ENCODE measurements at places on chromosomes 1 and 21.

DNA sequence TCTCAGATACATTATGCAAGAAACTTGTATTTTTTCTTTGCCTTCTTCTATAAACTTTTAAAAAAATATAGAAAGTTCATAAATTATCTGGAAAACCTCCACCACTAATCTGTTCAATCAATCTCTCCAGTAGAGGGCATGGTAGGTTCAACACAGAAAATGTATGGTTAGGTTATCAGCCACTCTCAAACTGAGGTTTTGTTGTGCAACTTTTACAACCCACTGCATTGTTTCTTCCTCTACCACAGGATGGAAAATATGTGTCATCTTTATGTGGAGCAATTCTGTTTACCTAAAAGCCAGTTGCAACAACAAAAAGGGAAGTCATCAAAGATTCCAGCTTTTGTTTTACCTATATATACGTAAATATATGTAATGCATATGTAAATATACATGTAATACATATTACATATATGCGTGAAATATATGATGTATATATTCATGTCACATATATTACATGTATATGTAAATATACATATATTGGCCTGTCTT, 3.0 kb upstream of the RGS2 start:
- no peak for DNase-seq

DNA sequence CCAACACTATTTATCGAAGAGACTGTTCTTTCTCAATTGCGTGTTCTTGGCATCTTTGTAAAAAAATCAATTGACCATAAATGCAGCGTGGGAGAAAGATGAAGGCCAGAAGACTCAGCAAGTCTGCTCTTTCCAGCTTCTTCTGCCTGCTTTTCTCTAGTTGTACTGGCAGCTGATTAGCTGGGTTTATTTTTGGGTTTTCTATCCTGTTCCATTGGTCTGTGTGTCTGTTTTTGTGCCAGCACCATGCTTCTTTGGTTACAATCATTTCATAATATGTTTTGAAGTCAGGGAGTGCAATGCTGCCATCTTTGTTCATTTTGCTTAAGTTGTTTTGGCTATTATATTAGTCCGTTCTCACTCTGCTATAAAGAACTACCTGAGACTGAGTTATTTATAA, 201.8 kb upstream of the B3GALT2 start:
- DNase-seq = no peak

DNA sequence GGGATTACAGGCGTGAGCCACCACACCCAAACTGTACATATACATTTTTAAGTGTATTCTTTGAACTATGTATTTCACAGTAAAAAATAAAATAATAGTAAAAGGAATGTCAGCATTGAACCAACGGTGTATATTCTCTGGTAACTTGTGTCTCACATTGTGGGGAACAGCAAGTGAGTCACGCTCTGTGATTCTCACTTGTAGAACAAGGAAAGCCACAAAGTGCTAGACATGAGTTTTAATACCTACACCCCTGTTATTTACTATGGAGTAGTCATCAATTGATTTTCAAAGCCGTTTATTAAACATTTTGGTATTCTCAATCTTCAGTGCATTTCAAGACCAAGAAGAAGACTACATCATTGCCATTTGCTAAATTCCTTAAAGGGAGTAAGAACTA, 197.2 kb downstream of the GPATCH2 start:
- no peak for DNase-seq

- no peak for DNase-seq
These were observed 95.1 kb upstream of the SLC45A1 start for GRCh38 chr1:8222789-8223188.

- DNase-seq = no peak
These were observed 8.7 kb upstream of the LRRC71 start for GRCh38 chr1:156911577-156912298.

All from CD8-positive, alpha-beta T cell (primary cell).